ENCODE measurements at places on chromosomes 1 and 21.

DNA sequence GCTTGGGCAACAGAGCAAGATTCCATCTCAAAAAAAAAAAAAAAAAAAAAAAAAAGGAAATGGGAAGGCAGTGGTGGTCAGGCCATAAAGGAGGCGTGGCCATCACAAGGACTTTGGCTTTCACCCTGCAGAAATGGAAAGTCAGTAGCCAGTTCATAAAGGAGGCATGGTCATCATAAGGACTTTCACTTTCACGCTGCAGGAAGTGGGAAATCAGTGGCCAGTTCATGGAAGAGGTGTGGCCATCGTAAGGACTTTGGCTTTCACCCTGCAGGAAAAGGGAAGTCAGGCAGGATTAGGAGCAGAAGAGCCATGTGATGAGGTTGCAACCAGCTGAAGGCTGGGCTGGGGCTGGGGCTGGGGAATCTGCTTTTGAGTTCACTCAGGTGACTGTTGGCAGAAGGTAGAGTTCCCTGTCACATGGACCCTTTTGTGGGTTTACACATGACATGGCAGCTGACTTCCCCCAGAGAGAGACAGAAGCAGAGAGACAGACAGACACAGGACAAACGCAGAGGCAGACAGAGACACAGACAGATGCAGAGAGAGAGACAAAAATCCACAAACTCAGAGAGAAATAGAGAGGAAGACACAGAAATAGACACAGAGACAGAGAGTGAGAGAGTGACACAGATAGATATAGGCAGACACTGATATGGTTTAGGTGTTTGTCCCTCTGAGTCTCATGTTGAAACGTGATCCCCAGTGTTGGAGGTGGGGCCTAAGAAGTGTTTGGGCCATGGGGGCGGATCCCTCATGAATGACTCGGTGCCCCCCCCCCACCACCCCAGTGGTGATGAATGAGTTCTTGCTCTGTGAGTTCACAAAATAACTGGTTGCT, 263.9 kb upstream of the KAZN start:
- DNase-seq = no peak

DNA sequence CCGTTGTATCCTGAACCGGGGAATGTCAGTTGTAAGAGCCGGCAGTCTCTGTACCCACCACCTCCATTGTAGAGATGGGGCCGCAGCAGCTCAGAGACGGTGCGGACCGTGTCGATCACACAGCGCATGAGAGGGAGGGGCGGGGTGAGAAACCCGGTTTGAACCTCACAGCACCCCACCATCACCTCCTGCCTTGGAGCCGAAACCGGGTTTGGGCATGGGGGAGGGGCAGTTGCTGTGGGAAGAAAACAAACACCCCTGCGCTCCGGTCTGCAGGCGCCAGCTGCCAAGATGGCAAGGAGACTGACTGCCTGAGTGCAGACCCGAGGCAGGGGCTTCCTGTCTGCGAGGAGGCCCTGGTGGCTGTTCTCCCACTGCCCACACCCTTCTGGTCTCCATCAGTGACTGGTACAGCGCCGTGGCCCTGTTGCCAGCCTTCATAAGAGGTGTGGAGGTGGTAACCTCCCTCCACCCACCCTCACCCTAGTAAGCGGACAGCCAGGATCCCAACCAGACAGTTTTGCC, 69.2 kb upstream of the SSBP3 start:
- no peak for DNase-seq

- DNase-seq = no peak
Measured at GRCh38 chr1:224809613-224810012, 119.9 kb upstream of the DNAH14 start.

GRCh38 chr1:44316231-44316759, 38.8 kb downstream of the ERI3 start:
- DNase-seq = peak; percentile 18

DNA sequence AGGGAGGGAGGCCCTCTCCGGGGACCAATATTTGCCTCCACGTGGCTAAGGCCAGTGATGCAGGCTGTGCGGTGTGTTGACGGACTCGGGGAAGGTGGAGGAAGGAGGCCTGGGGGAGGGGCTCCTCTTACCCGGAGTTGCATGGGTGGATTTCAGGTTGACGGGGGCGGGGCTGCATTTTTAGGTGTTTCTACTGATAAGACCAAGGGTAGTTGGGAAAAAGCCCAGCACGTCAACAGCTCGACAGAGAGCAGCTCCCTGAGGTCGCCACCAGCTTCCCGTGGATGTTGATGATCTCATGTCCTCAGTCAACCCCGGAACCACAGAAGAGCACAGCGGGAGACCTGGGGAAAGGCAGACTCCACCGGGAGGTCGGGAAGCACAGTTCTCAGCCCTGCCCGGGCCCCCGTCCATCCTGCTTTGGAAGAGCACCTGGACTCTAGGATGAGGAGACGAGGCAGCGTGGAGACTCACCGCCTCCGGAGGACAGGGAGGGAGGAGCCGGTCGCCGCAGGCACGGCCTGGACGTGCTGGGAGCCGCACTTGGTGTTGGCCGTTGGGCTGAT, 32.9 kb upstream of the COL6A1 start:
- DNase-seq = no peak

- peak; percentile 41 for DNase-seq
Measured at GRCh38 chr1:193406901-193407300, 220.5 kb upstream of the B3GALT2 start.

DNA sequence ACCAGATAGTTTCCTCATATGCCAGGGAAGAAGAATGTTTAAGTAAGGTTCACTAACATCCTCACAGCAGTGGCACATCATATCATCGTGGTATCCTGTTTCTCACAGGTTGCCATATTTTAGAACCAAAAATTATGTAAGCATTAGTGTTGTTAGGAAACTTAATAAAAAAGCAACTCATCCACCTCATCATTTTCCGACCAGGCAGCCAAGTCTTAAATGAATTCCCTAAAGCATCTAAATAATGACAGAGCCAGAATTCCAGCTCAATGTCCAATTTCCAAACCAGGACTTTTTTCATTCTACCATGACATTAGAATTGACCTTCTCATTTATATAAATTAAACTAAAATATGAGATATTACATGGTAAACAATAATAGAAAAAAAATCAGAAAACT, 272.7 kb downstream of the NTNG1 start:
- DNase-seq = no peak

- DNase-seq = no peak
Measured at GRCh38 chr1:78263946-78264345, 218.2 kb downstream of the GIPC2 start.

GRCh38 chr1:20486457-20487235, 636 bp upstream of the CAMK2N1 start:
- no peak for DNase-seq
